ENCODE measurements at places on chromosomes 1 and 21.

DNA sequence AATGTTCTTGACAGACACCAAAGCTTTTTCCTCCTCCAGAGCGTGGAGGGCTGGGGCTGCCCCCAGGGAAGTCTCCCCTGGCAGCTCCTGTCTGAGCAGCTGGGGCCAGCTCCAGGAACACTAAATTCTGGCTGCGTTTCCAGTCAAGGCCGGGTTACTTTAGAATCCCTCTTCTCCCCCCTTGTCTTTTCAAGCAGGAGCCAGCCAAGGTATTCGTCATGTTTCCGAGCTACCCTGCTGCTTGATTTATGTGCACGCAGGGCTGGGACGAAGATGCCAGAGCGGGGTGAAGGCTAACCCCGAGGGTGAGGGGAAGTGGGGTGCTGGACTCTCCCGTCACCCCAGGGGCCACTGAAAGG lies 68.1 kb upstream of the ANGPTL1 start:
- no peak for DNase-seq

GRCh38 chr1:168112673-168113305 lies 23.9 kb downstream of the GPR161 start:
- peak; percentile 28 for DNase-seq

- DNase-seq = no peak
Measured at GRCh38 chr1:100391675-100392074, 39.4 kb downstream of the CDC14A start.

GRCh38 chr1:22444856-22445255 lies 6.8 kb upstream of the ZBTB40 start:
- DNase-seq = no peak

GRCh38 chr1:59947047-59947938 lies 20.7 kb upstream of the CYP2J2 start:
- no peak for DNase-seq

DNA sequence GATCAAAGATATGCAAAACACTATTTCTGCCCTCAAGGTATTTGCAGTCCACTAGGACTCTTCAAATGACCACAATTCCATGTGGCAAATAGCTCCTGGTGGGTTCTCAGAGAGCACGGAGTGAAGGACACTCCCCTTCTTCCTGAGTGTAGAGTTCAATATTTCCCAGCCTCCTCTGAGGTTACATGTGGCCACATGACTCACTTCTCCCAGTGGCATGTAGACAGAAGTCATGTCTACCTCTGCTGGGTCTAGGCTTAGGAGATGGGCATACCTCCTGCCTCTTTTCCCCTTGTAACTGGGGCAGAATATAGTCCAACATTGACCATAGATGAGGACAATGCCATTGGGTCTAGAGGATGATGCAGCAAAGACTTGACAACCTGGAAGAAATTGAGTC lies 191.4 kb downstream of the MIS18A start:
- DNase-seq = no peak

DNA sequence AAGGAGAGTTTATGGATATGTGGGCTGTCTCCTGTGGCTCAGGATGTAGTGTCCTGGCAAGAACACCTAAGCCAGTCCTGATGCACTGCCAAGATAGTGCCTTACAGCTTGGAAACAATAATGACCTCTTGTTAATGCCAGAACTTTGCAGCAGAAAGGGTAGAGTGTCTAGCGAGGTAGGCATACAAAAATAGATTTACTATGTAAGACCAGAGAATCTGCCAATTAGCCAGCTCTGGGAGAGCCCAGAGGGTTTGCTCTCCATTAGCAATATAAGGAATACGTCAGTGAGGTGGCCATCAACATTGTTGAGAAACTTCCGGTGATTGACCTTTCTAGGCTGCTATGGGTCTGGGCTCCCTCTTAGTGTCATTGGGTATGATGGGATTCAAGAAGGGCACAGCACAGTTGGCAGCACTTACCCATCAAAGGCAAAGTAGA lies 178.5 kb upstream of the GALNT2 start:
- no peak for DNase-seq

GRCh38 chr21:44485254-44485793 lies 30.0 kb downstream of the LRRC3 start:
- no peak for DNase-seq

GRCh38 chr1:94832446-94832845 lies 12.3 kb downstream of the SLC44A3 start:
- DNase-seq = no peak
